Choroid plexus epithelial cell (primary cell): ENCODE measurements at places on chromosomes 2 and 18.

GRCh38 chr2:9286554-9287399, 80.2 kb downstream of the ASAP2 start:
- no peak for DNase-seq

DNA sequence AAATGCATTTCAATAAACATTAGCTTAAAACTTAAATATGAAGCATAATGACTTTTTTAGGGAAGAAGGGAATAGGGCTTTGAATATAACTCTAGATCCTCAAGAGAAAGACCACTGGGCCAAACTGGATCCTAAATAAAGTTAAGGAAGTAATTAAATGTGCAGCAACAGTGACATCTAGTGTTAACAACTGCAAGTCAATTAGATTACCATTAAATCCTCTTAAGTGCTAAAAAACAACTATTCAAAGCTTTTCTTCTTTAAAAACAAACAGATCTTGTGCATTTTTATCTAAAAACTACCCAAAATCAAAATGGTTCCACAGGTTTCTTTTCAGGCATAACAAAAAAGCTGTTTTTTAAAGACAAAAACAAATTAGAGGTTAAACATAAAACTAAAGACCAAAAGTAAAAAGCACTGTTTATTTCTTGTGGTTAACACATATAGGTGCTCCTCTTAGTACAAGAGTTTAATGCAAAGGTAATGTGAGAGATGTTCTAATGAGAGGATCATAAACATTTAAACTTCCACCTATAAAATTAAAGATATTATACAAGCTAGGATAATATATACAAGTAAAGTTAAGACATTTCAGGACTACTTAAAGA, 111.4 kb downstream of the THADA start:
- DNase-seq, result peak; percentile 92

DNA sequence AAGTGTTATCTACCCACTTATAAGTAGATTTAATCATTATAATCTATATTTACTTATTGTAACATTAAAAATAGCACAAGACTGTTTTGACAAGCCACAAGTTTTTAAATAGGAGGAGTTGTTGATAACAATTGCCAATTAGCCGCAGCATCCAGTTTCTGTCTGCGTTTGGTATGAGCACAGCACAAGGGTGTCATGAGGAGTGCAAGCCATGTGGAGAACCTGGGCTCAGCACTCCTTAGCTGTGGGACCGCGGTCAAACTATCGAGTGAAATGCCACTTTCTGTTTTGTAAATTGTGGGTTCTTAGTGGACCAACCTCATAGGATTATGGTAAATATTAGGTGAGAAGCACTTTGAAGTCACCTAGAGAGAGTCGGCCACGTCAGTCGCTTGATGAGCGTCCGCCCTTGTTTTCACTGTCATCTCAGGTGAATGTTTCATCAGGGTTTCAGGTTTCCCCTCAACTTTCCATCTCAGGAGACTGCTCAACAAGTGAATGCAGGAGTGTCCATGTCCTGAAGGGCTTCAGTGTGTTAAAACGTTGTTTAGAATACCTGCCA, 294.5 kb downstream of the ZNF407 start:
- DNase-seq, result no peak

DNA sequence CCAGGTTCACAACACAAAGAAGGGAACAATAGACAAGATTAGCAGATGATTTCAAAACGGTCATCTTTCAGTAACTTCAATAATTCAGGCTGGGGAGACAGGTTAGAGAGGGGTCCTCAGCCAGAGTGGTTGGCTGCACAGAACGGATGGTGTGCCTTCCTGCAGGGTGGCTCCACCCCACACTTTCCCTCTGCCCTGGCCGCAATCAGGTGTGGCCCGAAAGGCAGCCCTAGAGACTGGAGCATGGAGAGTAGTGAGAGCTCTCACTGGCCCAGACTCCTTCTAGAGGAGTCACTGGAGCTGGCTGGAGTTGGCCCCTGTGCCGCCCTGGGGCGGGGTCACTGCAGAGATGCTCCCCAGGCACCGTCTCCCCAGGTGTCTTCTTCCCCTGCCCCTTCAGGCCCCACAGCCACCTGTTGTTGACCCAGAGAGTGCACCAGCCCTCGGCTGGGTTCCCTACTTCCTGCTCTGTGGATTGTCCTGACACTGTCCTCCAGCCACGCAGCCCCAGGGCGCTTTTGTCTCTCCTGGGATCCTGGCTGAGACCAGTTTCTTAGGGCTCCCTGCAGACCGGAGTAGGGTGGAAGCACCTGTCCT, 126.8 kb downstream of the PXDN start:
- DNase-seq, result no peak

DNA sequence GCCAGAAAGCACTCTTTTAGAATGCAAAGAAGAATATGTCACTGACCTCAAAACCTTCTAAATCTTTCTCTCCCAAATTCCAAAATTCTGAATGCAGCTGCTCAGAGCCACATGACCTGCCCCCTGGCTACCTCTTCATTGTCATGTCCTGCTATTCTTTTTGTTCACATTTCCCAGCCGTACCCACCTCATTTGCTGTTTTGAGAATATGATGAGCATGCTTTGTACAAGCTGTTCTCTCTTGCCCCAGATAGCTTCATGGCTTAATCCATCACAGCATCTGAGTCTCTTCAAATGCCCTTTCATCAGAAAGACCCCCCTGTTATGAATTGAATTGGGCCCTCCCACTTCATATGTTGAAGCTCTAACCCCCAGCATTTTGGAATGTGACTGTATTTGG, 214.3 kb downstream of the KCNS3 start:
- no peak for DNase-seq

GRCh38 chr18:25334588-25334987, 17.4 kb downstream of the ZNF521 start:
- no peak for DNase-seq

DNA sequence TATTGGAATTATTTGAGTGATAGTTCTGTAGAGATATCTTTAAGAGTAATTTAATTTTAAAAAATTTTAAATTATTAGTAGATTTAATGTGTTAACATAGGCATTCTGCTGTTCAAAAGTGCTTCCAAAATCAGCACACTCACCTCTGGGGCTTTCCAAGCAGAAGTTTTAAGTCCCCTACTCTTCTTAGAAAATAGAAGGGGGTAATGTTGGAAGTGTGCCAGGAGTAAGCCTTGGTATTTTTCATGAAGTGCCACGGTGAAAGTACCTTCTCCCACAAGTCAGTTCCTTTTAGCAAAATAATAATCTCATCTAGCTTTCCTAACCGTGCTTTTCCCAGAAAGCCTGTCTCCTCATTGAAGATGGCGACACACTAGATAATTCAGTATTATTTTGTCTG, 3.9 kb upstream of the TNFRSF11A start:
- DNase-seq, result no peak

GRCh38 chr2:136325844-136326331, 207.9 kb upstream of the CXCR4 start:
- no peak for DNase-seq

DNA sequence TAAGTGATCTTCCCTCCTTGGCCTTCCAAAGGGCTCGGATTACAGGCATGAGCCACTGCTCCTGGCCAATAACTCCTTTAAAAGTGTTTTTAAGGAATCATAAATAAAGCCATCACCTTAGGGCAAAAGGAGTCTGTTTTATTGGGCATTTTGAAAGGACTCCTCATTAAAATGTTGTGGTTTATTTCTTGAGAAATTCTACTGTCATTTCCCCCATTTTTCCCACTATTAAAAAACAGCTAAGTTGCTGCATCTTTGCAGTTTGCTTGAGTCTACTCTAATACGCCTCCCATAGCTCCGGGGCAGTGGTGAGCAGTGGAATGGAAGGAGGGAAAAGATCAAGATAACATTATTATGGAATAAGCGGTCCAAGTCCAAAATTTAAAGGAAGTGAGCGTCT, 293.2 kb downstream of the PIEZO2 start:
- DNase-seq, result no peak

GRCh38 chr18:13465124-13465446, 246.5 kb downstream of the LDLRAD4 start:
- DNase-seq, result no peak

- DNase-seq, result no peak
These were observed 27.3 kb downstream of the GPC1 start for GRCh38 chr2:240462707-240463273.

- DNase-seq, result no peak
These were observed 72.6 kb downstream of the MYO3B start for GRCh38 chr2:170250584-170250983.

- DNase-seq, result no peak
These were observed 232.8 kb upstream of the ATP5MC3 start for GRCh38 chr2:175414191-175414881.

DNA sequence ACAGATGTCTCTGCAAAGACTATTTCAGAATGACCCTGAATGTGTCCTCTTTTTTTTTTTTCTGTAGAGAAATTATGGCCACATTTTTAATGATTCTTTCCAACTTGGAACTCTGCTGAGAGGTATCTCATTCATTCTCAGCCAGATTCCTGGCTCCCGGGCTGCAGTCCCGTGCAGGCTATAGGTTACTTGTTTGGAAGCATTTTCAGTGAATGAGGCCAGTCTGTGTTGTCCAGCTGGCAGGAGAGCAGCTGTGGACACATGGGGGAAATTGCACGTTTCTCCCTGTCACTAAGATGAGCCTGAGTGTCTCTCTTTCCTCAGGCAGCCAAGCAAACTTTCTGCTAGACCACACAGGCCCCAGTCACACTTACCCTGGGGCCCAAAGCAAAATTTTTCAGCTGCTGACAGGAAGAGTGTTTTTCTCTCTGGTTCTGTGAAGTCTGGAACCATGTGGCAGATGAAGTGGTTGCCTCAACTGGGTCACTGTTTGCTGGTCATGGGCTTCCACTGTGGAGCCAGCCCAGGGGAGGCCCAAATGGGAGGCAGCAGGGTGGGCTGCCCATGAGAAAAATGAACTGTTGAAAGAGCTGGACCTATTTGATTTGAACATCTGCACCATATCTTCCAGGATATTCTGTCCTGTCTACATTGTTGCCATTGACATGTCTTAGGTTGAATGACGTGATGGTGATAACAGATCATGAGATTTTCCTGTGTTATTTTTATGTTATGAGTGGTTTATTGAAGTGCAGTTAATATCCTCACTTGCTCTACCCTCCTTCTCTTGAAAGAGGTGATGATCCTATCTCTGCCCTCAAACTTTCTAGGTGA, 431.2 kb downstream of the LPIN1 start:
- DNase-seq, result peak; percentile 66

- no peak for DNase-seq
These were observed 7.2 kb downstream of the CDC42EP3 start for GRCh38 chr2:37664231-37664643.

DNA sequence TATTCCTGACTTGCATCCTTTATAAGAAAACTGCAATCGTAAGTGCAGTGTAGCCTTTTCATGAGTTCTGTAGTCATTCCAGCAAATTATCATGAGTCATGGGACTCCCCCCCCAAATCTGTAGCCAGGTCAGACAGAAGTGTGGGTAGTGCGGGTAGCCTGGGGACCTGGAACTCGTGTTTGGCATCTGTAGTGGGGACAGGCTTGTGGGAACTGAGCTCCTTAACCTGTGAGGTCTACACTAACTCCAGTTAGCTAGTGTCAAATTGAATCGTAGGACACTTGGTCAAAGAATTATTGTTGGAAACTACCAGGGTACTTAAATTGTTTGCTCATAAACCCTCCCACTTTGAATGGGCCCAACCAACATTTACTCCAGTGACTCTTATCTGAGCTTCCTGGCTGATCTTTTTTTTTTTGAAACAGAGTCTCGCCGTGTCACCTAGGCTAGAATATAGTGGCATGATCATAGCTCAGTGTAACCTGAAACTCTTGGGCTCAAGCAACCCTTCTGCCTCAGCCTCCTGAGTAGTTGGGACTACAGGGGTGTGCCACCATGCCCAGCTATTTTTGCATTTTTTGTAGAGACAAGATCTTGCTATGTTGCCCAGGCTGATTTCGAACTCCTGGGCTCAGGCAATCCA, 12.4 kb downstream of the PFN4 start:
- DNase-seq, result no peak

- peak; percentile 100 for DNase-seq
These were observed at the start of gene SULT1C2 for GRCh38 chr2:108288534-108289106. Gene SULT1C2, plus strand, starts transcription at chr2:108288895. Its CDS starts 4,773 bp downstream, at chr2:108293668.

DNA sequence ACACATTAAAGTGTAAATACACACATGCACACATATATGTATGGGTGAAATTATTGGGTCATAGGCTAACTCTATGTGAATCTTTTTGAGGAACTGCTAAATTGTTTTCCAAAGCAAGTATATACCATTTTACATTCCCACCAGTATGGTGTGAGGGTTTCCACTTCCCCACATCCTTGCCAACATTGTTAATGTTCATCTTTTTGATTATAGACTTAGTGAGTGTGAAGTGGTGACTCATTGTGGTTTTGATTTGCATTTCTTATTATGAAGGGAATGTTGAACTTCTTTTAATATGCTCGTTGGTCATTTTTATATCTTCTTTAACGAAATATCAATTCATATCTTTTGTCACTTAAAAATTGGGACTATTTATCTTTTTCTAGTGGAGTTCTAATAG, 181.8 kb upstream of the GCFC2 start:
- no peak for DNase-seq

- peak; percentile 45 for DNase-seq
These were observed 94.1 kb upstream of the MC4R start for GRCh38 chr18:60466677-60467076.

- no peak for DNase-seq
These were observed 274.0 kb downstream of the CAMKMT start for GRCh38 chr2:44635725-44636124.

DNA sequence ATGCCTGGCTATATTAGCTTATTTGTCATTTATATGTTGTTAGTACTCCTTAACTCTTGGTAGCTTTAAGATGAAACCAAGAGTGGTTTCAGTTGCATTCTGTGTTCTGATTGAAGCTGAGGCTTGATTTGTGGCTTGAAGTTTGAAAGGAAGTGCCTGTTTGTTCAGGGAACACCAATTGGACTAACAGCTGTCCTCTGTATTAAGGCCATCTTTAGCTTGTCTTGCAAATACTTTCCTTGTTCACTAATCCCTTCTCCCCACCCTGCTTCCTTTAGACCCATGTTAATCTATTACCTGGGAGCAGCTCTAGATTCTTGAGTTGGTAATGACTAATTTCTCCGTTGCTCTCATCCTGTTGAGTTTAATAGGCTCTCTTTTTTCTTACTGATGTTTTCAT, 13.4 kb downstream of the ITGA6 start:
- no peak for DNase-seq

DNA sequence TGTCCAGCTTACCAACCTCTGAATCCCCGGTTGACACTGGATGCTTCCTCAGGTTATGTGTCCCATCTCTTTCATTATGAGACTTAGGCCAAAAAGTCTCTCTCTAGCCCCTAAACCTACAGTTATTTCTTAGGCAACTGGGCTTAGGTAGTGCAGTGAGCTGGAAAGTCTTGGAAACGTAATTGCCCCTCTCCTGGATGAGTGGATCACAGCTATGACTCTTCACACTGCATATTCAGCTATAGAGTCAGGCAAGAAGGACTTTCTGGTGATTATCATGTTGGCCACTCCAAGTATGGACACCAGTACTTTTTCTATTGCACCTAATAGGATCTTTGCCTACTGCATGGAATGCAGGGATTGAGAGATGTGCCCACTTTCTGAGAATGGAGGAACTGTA, 458.3 kb upstream of the CELF4 start:
- no peak for DNase-seq

- no peak for DNase-seq
These were observed 362.8 kb downstream of the CBLN2 start for GRCh38 chr18:72181241-72181764.

- DNase-seq, result no peak
These were observed 186.4 kb upstream of the SLC39A10 start for GRCh38 chr2:195470622-195471021.
